ENCODE measurements at places on chromosomes 4 and X. TPM values are rescaled to one million over a fixed set of nuclear protein-coding genes. Genes with fewer than 3 reads are reported as not detected.

ADGRG4 gene
- total RNA-seq = 0.14 TPM

ZIC3 gene
- 0.39 TPM for total RNA-seq

PLXNB3 gene
- 4.3 TPM for total RNA-seq

AMER1 gene
- 1.9 TPM for total RNA-seq

GPM6B gene
- total RNA-seq = 147 TPM

RAB33B gene
- total RNA-seq = 6.9 TPM

GJB1 gene
- total RNA-seq = not detected

DCAF4L1 gene
- total RNA-seq = 1.3 TPM

LPAR4 gene
- total RNA-seq = 1.7 TPM

CSAG1 gene
- total RNA-seq = not detected

MOB1B gene
- 18.3 TPM for total RNA-seq

CTAG2 gene
- total RNA-seq = not detected

POU3F4 gene
- not detected for total RNA-seq

OPHN1 gene
- total RNA-seq = 2.6 TPM

P2RY4 gene
- not detected for total RNA-seq

GRXCR1 gene
- not detected for total RNA-seq

PRRG1 gene
- total RNA-seq = 5.4 TPM

VCX3B gene
- total RNA-seq = 1.7 TPM

TMEM156 gene
- 0.38 TPM for total RNA-seq

COL4A5 gene
- total RNA-seq = 9.0 TPM

SSX2B gene
- total RNA-seq = not detected

NSUN7 gene
- 2.2 TPM for total RNA-seq

TEC gene
- total RNA-seq = 0.57 TPM

RADX gene
- total RNA-seq = 138 TPM

TXK gene
- 0.58 TPM for total RNA-seq

SOWAHD gene
- total RNA-seq = 0.37 TPM

ARHGAP36 gene
- total RNA-seq = 0.69 TPM

DHX15 gene
- total RNA-seq = 169 TPM

TMEM31 gene
- 0.43 TPM for total RNA-seq

TCP11X2 gene
- not detected for total RNA-seq

MAGED1 gene
- 141 TPM for total RNA-seq

SMAD1 gene
- total RNA-seq = 55.4 TPM

UGT2A3 gene
- not detected for total RNA-seq

GAGE12E gene
- not detected for total RNA-seq

NMU gene
- total RNA-seq = 89.9 TPM

SRPX2 gene
- total RNA-seq = 0.13 TPM

GAGE12J gene
- total RNA-seq = not detected

IQCM gene
- 0.45 TPM for total RNA-seq

TSC22D3 gene
- total RNA-seq = 66.6 TPM

HADH gene
- 10.5 TPM for total RNA-seq

ADH1B gene
- total RNA-seq = 0.27 TPM

C4orf54 gene
- 0.10 TPM for total RNA-seq

STPG2 gene
- 0.17 TPM for total RNA-seq

RS1 gene
- 0.17 TPM for total RNA-seq

RBM46 gene
- 0.23 TPM for total RNA-seq

NHSL2 gene
- 1.2 TPM for total RNA-seq

SLC2A9 gene
- total RNA-seq = 2.1 TPM

TMEM164 gene
- total RNA-seq = 18.3 TPM

CXCL1 gene
- total RNA-seq = 0.18 TPM

F11 gene
- 0.27 TPM for total RNA-seq

SPARCL1 gene
- 0.36 TPM for total RNA-seq

UGT2B7 gene
- total RNA-seq = not detected

AMOT gene
- total RNA-seq = 0.22 TPM

RNF212 gene
- 5.7 TPM for total RNA-seq

NUDT11 gene
- 41.7 TPM for total RNA-seq

STBD1 gene
- 3.5 TPM for total RNA-seq

ZCCHC12 gene
- 26.5 TPM for total RNA-seq

PPEF1 gene
- total RNA-seq = 0.31 TPM

MAGEA9B gene
- not detected for total RNA-seq

All from motor neuron (in vitro differentiated cells).